Jurkat, Clone E6-1 (cell line): ENCODE measurements at places on chromosomes 16 and 17.

DNA sequence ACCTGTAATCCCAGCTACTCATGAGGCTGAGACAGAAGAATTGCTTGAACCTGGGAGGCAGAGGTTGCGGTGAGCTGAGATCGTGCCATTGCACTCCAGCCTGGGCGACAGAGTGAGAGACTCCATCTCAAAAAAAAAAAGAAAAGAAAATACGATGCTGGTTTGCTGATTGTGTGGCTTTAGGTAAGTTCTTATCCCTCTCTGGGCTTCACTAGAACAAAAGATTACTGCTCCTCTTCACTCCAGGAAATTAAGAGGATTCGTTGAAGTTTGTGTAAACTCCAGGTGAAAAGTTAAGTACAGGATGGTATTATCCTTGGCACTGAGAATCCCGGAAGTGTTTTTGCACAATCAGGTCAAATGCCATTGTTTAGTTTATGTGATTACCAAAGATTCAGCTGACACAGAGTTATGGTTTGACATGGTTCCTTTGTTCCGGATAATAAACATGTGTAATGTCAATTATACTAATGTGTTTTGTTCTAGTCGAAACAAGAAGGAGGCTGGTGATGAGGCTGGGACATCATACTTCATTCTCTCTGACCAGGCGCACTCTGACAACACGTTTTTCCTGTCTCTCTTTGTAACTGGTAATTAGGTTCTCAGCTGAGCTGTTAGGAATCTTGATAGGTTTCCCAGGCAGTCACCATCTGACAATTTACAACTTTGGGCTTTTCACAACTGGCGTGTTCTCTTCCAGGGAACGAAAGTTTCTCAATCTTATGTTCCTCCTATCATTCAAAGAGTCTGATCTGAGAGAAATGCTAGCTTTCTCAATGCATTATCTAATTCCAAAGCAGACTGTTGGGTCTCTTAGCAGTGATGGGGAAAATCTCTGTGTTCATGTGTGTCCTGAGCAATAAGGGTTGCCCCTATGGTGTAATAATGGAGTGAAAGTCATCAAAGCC lies 10.8 kb upstream of the TAOK1 start:
- no peak for DNase-seq

DNA sequence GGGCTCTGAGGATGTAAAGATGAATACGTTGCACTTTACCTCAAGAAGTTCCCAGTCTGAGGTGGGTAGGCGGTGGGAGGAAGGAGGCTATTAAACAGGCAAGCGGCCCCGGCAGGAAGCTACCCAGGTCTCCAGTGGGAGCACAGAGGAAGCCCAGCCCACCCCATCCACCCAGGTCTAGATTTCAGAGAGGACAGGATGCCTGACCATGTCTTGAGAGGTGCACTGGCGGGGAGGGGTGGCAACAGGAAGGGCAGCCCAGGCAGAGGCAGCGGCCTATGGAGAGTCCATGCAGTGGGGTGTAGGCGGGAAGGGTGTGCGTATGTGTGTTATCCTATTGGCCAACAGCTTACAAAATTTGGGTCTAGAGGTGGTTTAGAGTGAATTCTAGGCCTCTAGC lies 13.9 kb downstream of the SARM1 start:
- DNase-seq: no peak

GRCh38 chr17:78210111-78210510 lies 3.9 kb upstream of the BIRC5 start:
- DNase-seq: no peak

- DNase-seq: no peak
These were observed 472.7 kb downstream of the KCNJ2 start for GRCh38 chr17:70642059-70642458.

DNA sequence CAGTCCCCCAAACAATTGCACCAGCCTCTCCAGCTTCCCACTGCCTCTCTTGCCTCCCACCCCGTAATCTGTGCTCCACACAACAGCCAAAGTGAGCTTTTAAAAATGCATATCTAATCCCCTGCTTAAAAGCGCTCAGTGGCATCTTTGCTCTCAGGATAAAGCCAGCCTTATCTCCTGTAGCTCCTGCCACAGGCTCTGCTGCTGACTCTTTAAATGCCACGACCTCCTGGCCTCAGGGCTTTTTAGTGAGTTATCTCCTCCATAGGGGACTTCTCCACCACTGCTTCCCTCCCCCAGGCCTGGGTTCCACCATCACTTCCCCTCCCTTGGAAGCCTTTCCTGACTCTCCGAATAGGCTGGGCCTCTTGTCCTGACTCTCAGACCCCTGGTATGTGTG lies 98.6 kb downstream of the GNAO1 start:
- DNase-seq: no peak

DNA sequence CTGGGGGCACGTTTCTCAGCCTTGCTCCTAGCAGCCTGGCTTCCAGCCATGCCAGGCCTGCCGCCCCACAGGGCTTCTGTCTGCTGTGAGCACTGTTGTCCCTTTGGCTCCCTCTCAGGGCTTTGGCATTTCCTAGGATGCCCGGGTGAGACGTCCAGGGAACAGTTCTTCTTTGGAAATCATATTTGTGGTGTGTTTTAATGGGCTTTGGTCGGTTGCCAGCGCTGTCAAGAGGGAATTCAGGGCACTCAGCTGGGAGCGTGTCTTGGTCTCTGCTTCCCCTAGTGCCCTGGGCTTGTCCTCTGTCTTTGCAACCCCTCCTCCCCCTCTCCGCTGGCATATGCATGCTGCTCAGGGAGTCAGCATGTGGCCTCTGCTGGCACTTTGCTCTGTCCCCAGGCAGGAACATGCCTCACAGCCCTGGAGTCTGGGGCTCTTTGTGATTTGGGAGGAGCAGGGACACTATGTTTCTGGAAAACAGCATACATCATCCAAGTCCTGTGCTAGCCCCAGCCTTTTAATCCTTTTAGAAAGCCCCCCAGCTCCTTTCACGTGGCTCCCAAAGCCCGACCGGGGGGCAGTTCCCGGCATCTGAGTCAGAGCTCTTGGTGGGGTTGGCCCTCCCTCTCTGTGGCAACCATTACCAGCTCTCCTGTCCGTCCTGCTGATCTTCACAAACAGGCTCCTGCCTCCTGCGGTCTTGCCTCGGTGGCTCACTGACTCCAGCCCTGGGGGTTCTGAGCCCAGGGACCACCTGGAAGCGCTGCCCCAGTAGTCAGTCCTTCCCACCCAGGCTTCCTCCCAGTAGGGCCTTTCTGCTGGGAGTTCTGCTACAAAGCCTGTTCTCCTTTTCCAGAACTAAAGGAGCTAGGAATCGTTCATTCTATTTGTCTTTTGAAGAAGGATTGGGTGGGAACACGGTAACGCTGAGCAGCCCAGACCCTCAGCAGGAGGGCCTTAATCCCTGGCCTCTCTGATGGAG lies 26.7 kb downstream of the SAP30BP start:
- no peak for DNase-seq

DNA sequence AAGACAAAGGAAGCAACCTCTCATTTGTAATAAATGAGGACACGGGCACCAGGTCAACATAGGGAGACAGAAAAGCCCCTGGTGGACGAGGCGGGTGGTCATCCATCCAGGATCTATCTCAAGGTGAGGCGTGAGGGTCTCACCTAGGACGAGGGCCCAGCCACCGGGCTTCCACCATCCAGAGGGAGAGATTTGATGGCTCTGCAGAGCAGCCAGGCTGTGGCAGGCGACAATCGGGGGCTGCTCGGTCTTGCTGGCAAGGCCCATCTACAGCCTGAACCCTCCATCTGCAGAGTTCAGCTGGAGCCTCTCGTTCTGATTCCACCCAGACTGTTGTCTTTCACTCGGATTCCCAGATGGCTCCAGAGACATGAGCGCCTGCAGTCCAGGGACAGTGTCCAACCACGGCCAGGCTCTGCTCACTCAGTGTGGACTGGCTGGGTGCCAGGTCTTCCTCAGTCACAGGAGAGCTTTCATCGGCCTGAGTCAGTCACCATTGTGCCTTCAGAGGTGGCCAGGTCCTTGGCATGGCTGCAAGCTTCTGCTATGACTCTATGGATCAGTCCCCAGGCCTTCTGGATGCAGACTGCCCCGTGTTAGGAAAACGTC lies 5.9 kb downstream of the LITAFD start:
- no peak for DNase-seq

- DNase-seq: no peak
These were observed 7.6 kb upstream of the CMTR2 start for GRCh38 chr16:71296584-71297340.

DNA sequence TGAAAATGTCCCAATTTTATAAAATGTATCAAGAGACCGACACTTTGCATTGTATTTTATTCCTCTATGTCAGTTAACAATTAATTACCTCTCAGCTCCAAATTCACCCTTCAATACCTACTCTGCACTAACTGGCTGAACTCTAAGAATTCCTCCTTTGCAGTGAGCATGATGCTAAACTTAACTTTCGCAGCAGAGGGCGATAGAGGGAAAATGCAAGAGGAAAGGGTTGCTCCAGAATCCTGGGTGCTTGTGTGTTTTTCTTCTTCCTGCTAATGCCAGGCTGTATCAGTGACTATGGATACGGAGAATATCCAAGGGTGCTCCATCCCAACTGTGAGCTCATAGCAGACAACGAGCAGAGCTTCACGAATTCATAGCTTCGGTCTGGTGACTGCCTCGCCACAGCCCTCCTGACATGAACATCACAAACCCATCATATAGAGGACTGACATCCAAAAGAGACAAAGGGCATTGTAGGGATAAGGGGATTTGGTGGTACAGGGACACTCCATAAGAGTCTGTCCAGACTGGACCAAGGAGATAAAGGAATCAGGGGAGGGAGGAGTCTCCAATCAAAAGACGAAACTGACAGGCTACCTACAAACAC lies 172.9 kb downstream of the STX8 start:
- peak; percentile 24 for DNase-seq

DNA sequence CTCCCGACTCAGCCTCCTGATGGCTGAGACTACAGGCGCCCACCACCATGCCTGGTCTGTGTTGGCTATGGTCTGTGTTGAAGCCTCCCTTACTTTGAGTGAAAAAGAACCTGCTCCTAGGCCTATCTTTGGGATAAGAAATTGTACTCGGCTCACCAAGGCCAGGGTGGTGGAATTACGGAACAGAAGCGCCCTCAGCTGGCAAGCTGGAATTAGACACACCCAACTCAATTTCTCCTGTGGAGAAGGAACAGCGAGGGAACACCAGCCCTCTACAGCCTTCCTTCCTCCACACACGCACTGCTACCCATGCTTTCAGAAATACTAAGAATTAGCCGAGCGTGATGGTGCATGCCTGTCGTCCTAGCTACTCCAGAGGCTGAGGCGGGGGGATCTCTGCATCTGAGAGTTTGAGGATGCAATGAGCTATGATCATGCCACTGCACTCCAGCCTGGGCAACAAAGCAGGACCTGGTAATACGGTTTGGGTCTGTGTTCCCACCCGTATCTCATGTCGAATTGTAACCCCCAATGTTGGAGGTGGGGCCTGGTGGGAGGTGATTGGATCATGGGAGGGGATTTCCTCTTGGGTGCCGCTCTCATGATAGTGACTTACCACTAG lies 40.1 kb upstream of the RBBP6 start:
- peak; percentile 27 for DNase-seq

GRCh38 chr16:52022177-52022576 lies 524.8 kb downstream of the TOX3 start:
- no peak for DNase-seq

DNA sequence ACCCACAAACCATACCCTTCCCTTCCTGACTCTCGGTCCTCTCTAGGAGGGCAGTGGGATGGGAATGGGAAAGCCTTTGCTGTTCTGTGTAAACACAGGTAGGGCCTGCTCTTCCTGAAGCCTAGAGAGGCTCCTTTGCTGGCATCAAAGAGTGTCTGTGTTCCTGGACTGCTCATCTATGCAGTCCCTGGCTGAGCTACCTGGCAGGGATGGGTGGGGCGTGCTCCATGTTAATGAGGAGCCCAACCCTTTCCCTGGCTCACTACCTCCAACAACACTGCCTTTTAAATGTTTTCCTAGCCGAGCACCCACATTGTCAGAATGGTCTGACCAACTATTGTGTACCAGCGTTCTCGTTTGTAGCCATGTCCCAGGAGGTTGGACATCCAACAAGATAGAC lies 26.6 kb upstream of the NAGLU start:
- no peak for DNase-seq

GRCh38 chr17:79322211-79323123 lies 247.8 kb downstream of the ENGASE start:
- no peak for DNase-seq

GRCh38 chr17:39208136-39208535 lies 8.1 kb downstream of the RPL19 start:
- no peak for DNase-seq

GRCh38 chr17:65294181-65294719 lies 157.1 kb downstream of the RGS9 start:
- peak; percentile 66 for DNase-seq

DNA sequence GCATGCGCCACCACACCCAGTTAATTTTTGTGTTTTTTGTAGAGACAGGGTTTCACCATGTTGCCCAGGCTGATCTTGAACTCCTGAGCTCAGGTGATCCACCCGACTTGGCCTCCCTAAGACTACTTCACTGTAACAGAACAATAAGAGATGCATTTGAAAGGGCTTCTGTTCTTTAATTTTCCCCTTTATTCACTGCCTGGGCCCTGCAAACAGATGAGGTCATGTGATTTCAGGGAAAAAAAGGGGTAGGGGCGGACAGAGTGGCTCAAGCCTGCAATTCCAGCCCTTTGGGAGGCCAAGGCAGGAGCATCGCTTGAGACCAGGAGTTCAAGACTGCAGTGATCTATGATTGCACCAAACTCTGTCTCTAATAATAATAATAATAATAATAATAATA lies 36.3 kb downstream of the TMEM114 start:
- DNase-seq: no peak

DNA sequence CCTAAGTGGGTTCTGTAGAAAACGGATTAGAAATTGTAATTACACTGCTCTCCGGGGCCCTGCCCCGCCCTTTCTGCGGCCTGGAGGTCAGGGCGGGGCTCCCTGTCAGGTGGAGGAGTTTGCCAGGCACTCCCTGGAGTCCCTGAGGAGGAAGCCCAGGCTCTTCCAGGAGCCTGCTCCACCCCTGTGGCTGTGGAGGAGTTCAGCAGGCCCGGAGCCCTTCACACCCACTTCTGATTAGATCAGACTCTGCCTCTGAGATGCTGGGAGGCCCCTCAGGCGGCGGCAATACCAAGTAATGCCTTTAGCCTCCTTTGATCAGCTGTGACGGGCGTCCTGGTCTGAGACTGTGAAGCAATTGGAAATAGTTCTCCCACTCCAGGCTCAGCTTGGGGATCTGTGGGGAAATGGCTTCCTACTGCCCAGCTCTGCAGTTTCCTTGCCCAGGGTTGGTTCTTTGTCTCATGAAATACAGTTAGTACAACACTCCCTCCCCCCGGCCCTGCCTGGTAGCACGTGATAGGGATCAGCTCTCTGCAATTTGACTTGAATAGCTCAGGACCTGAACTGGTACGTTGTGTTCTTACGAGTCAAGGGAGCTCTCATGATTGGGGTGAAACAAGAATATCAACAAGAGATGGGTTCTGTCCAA lies 22.3 kb downstream of the BAIAP2 start:
- no peak for DNase-seq

GRCh38 chr16:28011223-28011622 lies 52.3 kb downstream of the GSG1L start:
- no peak for DNase-seq

DNA sequence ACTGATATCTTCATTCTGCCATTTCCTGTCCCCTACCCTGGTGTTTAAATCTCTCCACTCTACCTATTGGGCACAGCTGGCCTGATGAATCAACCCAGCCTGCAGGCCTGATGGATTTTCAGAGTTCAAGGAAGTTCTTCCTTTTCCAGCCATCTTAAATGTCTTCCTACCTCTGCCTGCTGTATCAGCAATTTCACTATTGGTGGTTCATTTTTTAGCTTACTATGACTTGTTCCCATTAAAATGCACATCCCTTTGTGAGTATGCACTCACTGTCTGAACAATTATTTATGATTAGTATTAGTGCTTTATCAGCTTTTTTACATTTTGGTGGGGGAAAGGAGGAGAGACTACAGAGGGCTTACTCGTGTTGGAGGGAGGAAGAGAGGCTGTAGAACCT lies 48.6 kb upstream of the CRHR1 start:
- no peak for DNase-seq

GRCh38 chr17:57441270-57441600 lies 184.9 kb downstream of the MSI2 start:
- peak; percentile 42 for DNase-seq
